ENCODE measurements at places on chromosomes 4 and X. TPM values are rescaled to one million over a fixed set of nuclear protein-coding genes. Genes with fewer than 3 reads are reported as not detected.

The TLR1 gene
- 0.24 TPM for polyA plus RNA-seq

The AP1S2 gene
- polyA plus RNA-seq = 46.5 TPM

The TMEM144 gene
- 0.39 TPM for polyA plus RNA-seq

The GRIPAP1 gene
- 25.0 TPM for polyA plus RNA-seq

The RTL3 gene
- polyA plus RNA-seq = 1.1 TPM

The ATP2B3 gene
- 0.03 TPM for polyA plus RNA-seq

The TKTL1 gene
- polyA plus RNA-seq = not detected

The PCDH7 gene
- polyA plus RNA-seq = 27.8 TPM

The GAGE12E gene
- polyA plus RNA-seq = not detected

The GAGE10 gene
- not detected for polyA plus RNA-seq

The RBM46 gene
- not detected for polyA plus RNA-seq

The RTL9 gene
- polyA plus RNA-seq = 0.30 TPM

The RNF212 gene
- polyA plus RNA-seq = 0.51 TPM

The DNAAF6 gene
- polyA plus RNA-seq = not detected

The PASD1 gene
- not detected for polyA plus RNA-seq

The TMSB15C gene
- polyA plus RNA-seq = 1.9 TPM

The CT45A6 gene
- not detected for polyA plus RNA-seq

The POU4F2 gene
- not detected for polyA plus RNA-seq

The ZNF718 gene
- 1.1 TPM for polyA plus RNA-seq

The RTL5 gene
- 2.5 TPM for polyA plus RNA-seq

The DCX gene
- polyA plus RNA-seq = not detected

The KDR gene
- not detected for polyA plus RNA-seq

The DGKK gene
- not detected for polyA plus RNA-seq

The KCND1 gene
- 1.9 TPM for polyA plus RNA-seq

The ARHGAP6 gene
- 1.1 TPM for polyA plus RNA-seq

The DIPK2B gene
- polyA plus RNA-seq = not detected

The HSPA4L gene
- polyA plus RNA-seq = 0.89 TPM

The ABCE1 gene
- 54.5 TPM for polyA plus RNA-seq

The BEX1 gene
- polyA plus RNA-seq = 0.27 TPM

The TEX13D gene
- not detected for polyA plus RNA-seq

The GLRA2 gene
- not detected for polyA plus RNA-seq

The TSPAN7 gene
- polyA plus RNA-seq = not detected

The NIPAL1 gene
- 0.89 TPM for polyA plus RNA-seq

The PAGE2 gene
- polyA plus RNA-seq = not detected

The SMIM10L2A gene
- polyA plus RNA-seq = 0.10 TPM

The DTHD1 gene
- not detected for polyA plus RNA-seq

The KLHL5 gene
- polyA plus RNA-seq = 45.4 TPM

The MAGEB17 gene
- 0.34 TPM for polyA plus RNA-seq

The IRS4 gene
- polyA plus RNA-seq = not detected

The MAML3 gene
- 2.0 TPM for polyA plus RNA-seq

The PARM1 gene
- polyA plus RNA-seq = 0.09 TPM

Data from IMR-90 (cell line).